Fibroblast of lung (primary cell): ENCODE measurements at places on chromosomes 3 and 15.
A peak's percentile ranks its signal among the peaks of the same experiment; 100 is the strongest.

GRCh38 chr3:114435386-114436115 is 141.7 kb downstream of the TIGIT start:
- DNase-seq = peak; percentile 51

DNA sequence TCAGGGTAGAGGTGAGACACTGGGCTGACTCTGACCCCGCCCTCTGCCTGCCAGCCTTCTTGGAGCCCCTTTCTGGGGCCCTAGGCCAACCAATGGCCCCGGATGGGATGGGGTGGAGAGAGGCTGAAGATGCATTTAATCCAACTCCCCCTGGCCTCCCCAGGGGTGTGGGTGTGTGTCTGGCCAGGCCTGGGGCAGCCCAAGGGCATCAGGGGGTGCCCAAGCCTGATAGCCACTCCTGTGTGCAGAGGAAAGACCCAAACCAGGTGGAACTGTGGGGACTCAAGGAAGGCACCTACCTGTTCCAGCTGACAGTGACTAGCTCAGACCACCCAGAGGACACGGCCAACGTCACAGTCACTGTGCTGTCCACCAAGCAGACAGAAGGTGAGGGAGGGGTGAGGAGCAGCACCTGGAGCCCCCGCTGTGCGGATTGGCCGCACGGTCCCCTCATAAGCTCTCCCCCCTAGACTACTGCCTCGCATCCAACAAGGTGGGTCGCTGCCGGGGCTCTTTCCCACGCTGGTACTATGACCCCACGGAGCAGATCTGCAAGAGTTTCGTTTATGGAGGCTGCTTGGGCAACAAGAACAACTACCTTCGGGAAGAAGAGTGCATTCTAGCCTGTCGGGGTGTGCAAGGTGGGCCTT is 9.5 kb downstream of the SPINT1 start:
- DNase-seq = no peak

DNA sequence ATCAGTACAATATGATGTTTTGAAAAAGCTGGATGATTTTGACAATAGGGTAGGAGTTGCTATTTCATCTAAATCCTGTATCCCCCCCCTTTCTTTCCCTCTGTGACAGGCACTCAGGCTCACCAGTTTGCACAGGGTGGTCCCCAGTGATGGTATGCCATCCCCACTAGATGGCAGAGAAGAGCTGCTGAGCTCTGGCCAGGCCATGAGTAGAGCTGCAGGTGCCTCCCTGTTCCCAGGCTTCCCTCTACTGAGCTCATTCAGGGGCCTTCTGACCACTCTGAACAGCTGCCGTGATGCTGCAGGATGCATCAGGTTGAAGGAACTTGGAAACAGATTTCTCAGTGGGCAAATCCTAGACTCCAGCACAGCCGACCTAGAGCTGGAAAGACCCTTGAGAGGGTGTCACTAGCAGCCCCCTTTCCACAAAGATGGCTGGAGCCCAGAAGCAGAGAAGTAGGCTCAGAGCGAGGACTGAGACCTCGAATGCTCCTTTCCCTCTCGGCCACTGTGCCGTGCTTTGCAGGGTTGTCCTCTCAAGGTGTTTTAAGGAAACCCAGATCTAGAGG is 45.1 kb downstream of the EFCAB12 start:
- DNase-seq = peak; percentile 70

DNA sequence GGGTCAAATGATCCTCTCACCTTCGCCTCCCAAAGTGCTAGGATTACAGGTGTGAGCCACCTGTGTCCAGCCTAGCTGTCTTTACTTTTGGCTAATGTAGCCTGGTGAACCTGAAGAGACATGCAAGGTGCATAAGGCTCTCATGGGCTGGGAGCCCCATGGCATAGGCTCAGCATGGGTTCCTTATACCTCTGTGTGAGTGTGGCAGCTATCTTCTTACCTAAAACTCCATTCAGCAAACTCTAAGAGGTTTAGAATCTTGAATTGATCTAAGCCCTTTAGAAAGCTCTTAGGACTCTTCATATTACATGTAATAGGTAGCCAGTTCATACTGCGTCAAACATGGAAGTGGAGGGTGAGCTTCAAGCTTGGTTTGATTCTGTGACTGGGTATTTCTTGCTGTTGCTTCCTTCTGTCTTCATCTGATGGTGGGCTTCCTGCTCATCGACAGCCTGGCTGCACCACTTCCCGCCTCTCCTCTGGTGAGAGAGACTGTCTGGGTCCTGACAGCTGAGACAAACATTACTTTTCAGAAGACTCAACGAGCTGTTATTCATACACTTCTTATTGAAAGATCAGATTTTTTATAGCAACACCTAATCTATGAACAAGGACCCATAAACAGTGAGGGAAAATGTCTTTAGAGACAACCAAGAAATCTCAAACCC is 19.2 kb upstream of the TKT start:
- no peak for DNase-seq

DNA sequence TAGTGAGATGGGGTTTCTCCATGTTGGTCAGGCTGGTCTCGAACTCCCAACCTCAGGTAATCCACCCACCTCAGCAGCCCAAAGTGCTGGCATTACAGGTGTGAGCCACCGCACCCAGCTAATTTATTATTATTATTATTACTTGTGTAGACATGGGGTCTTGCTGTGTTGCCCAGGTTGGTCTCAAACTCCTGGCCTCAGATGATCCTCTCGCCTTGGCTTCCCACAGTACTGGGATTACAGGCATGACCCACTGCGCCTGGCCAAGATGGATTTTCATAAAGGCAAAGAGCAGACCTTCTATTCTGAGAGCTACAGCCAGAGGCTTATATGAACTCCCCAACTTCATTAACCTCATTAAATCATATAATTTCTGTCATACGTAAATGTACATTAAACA is 17.2 kb downstream of the PTPN9 start:
- DNase-seq = no peak
